ENCODE measurements at places on chromosomes 1 and 21. TPM values are rescaled to one million over a fixed set of nuclear protein-coding genes. Genes with fewer than 3 reads are reported as not detected.

ZNF672 gene
- 51.9 TPM for polyA plus RNA-seq

LCE2A gene
- polyA plus RNA-seq: not detected

GRCh38 chr1:216778737-216779136 lies 55.5 kb upstream of the ESRRG start:
- no peak for DNase-seq
- no peaks in the 10 kb centered on the region for H3K36me3 ChIP-seq
- H3K4me3 ChIP-seq: no peak overlapping the region
- H3K27me3 ChIP-seq: no peaks in the 10 kb centered on the region

GRCh38 chr1:20949871-20950590 lies 162.9 kb upstream of the HP1BP3 start:
- DNase-seq: no peak
- H3K4me3 ChIP-seq: no peak overlapping the region
- H3K36me3 ChIP-seq: no peaks in the 10 kb centered on the region
- H3K4me1 ChIP-seq: peaks cover 8% of the 10 kb centered on the region

- H3K4me3 ChIP-seq: no peak overlapping the region
- H3K4me1 ChIP-seq: no peaks in the 10 kb centered on the region
- H3K27ac ChIP-seq: no peak overlapping the region
- no peaks in the 10 kb centered on the region for H3K27me3 ChIP-seq
- DNase-seq: no peak
These were observed 9.6 kb downstream of the TRIM11 start for GRCh38 chr1:228396770-228397662.

DNA sequence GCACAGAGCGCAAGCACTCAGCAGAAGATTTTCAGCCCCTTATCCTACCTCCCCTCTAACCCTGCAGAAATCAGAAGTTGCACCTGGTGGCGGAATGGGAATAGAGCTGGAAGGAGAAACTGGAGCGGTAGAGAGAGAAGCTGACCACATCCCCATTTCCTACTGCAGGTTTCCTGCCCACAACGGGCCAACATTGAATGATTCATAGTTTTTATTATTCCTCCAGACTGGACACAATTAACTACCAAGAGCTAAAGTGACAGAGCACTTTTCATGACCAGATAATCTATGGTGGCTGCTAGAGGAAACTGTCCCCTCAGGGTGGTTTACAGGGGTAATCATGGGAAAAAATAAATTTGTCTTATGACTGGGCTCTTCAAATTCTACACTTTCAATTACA lies 21.3 kb upstream of the LRRC8D start:
- no peak for DNase-seq
- H3K4me1 ChIP-seq: no peaks in the 10 kb centered on the region
- H3K27me3 ChIP-seq: no peaks in the 10 kb centered on the region

Measured in psoas muscle (tissue), 8 donors.